ENCODE measurements at places on chromosomes 2 and 18.

DNA sequence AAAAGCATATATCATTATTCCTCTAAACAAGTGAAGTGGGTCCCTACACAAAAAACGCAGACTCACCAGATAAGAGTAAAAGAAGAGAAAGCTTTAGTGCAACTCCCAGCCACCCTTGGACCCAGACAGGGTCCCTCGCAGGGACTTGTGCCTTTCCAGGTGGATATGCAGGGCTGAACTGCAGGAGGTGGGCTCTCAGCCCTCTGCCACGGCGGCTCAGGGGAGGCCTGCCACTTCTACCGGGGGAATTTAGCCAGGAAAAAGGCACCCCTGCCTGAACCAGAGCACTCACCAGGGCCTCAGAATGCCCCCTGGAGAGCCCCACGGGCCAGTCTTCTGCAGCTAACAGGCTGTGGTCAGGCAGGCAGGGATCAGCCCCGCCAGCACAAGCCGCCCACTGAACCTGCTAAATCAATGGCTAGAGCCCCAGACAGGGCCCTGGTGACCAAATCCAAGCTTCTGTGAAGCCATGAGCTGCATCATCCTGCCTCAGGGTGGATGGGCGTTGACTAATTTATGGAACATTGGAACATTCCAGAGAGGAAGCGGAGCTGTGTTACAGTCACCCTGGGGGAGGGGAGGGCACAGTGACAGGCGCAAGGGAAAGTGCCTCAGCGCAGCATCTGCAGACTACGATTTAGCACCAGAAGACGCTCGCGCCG lies 209.3 kb downstream of the EIPR1 start:
- DNase-seq, result no peak

- no peak for DNase-seq
Measured at GRCh38 chr2:133063775-133064174, 393.8 kb upstream of the LYPD1 start.

- DNase-seq, result no peak
Measured at GRCh38 chr18:25516121-25516520, 164.2 kb upstream of the ZNF521 start.

- DNase-seq, result no peak
Measured at GRCh38 chr18:13239171-13239956, 20.8 kb downstream of the LDLRAD4 start.

- no peak for DNase-seq
Measured at GRCh38 chr2:239026711-239027361, 179.0 kb downstream of the TWIST2 start.

GRCh38 chr2:110854355-110855081 lies 122.1 kb downstream of the ACOXL start:
- DNase-seq, result no peak

- no peak for DNase-seq
Measured at GRCh38 chr18:79852561-79853302, 55.0 kb downstream of the KCNG2 start.

DNA sequence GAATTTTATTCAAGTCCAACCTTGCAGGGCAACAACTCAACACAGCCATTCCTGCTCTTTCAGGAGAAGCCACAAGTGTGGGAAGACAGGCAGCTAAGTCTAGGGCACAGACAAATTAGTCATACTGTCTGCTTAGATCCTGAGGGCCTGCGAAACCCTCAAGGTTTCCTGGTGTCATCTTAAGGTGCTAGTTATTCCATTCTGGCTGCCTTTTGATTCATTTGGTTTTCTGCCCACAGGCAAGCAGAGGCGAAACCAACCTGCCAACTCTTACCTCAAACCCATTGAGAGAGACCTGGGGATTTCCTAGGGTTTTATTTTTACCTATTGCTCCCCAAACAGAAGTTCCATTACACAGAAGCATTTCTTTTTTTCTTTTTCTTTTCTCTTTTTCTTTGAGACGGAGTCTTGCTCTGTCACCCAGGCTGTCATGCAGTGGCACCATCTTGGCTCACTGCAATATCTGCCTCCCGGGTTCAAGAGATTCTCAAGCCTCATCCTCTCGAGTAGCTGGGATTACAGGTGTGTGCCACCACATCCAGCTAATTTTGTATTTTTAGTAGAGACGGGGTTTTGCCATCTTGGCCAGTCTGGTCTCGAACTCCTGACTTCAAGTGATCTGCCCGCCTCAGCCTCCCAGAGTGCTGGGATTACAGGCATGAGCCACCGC lies 23.7 kb upstream of the SCYGR1 start:
- DNase-seq, result peak; percentile 73

DNA sequence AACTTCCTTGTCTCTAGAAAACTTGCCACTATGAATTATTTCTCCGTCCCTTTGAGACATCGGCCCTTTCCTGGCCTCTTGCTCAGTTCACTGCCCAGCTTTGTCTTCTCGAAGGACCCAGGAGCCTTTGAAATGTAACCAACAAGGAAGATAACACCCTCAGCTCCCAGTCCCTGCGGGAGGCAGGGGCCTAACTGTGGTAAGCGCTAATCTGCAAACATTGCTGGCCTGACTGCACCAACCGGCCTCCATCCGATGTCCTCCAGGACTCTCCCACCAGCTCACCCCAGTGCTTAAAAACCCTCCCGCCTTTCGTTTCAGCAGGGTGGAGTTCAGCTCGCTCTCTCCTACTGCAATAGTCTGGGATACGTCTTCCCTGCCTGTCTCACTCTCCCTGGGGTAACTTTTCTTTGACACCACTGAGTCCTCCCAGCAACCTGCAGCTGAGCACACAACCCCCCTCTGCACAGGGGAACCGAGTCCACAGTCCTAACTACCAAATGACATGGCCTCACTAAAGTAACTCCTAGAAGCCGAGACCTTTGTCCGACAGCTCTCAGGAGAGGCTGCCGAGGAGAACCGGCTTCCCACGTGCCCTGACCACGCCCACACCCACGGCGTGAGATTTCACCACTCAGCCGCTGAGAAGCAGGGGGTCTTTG lies 76.1 kb downstream of the MBP start:
- DNase-seq, result no peak

- DNase-seq, result no peak
Measured at GRCh38 chr2:151399981-151400380, 9.7 kb upstream of the RIF1 start.

DNA sequence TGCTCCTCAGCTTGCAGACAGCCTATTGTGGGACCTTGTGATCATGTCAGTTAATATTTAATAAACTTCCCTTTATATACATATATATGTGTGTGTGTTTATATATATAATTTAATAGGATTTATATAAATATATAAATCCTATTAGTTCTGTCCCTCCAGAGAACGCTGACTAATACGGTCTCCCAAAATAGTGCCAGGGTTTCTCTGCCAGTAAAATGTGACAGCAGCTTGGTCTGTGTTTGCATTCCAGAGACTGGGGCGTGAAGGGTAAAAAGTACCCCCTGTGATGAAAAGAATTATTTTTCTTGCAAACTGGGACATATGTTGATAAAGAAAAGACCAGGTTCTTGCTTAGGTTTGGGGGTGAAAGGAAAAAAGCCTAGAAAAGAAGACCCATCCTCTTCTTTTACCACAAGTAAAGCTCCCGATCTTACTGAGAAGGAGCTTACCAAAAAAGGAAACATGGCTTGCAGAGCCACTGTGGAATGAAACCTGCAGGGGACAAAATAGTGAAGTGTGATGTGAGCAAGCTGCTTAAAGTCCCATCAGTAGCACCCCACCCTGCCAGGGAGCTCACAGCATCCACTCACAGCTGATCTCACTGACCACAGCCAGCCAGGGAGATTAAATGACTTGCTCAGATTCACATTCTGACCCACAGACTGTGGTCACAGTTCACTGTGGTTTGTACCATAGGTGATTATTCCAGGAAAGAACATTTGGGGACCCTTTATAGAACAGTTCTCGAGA lies 110.9 kb upstream of the RMP24 start:
- no peak for DNase-seq

GRCh38 chr18:10949655-10950054 lies 199.7 kb downstream of the PIEZO2 start:
- DNase-seq, result no peak

GRCh38 chr2:216648105-216648504 lies 14.9 kb downstream of the IGFBP2 start:
- DNase-seq, result no peak

DNA sequence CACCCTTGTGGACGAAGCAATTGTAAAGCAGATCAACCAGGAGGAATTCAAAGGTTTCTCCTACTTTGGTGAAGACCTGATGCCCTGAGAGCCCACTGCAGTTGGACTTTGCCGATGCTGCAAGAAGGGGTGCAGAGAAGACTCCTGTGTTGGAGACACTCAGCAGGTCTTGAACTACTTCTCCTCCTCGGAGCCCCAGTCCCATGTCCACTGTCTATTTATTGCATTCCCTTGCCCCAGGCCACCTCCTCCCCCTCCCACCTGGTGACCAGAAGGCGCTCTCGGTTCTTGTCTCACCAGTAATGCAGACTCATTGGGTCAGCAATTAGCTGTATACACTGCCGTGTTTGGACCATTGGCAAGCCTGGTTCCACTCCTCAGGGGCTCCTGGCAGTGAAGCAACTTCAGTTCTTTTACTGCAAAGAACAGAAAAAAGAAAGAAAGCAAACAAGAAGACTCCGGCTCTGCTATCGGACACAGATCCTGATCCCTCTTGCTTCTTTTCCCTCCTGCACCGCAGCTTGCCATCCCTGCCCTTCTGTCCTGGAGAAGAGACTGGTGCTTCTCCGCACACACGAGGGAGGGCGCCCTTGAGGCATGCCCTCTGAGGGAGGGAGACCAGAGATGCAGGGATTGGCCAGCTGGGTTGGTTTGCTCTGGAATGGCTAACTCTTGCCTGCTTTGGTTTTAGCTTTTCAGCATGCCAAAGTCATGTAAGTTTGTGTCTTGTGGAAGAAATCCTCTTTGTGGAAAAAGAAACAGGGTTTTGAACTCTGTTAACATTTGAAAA lies 112.2 kb upstream of the EPAS1 start:
- DNase-seq, result no peak

GRCh38 chr2:223433461-223433860 lies 168.7 kb downstream of the SCG2 start:
- DNase-seq, result no peak

- no peak for DNase-seq
Measured at GRCh38 chr2:213187386-213187785, 36.0 kb upstream of the IKZF2 start.

GRCh38 chr2:169717691-169718063 lies 16.0 kb upstream of the KLHL23 start:
- no peak for DNase-seq

- no peak for DNase-seq
Measured at GRCh38 chr2:59572227-59572626, 981.2 kb downstream of the BCL11A start.

DNA sequence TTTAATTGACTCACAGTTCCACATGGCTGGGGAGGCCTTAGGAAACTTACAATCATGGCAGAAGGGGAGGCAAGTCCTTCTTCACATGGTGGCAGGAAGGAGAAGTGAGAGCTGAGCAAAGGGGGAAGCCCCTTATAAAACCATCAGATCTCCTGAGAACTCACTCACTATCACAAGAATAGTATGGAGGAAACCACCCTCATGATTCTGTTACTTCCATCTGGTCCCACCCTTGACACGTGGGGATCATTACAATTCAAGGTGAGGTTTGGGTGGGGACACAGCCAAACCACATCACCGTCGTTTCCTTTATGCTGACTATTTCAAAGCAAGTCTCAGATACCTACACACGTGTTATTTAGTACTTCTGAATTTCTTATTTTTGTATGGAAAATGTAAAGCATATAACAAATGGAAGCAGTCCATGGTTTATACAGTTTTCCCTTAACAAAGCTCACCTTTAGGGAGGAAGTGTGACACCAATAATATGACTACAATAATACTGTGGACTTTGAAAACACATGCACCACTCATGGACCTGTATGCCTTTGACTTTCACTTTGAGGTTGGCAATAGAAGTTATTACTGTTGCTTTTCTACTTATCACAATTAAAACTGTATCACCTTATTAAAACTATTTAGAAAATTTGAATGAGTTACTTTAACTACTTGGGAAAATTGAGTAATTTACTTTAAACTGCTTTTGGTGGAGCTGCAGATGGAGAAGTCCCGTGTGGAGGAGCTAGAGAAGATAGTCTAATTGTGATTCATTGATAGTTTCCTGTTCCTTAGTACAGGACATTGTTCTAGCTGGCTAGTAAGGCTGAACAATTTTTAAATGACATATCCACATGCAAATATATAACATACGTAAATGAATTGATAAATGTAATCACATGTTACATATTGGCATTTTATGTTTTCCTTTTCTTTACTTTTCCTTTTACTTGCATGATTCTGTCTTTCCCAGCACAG lies 37.3 kb downstream of the MTCL1 start:
- DNase-seq, result no peak

DNA sequence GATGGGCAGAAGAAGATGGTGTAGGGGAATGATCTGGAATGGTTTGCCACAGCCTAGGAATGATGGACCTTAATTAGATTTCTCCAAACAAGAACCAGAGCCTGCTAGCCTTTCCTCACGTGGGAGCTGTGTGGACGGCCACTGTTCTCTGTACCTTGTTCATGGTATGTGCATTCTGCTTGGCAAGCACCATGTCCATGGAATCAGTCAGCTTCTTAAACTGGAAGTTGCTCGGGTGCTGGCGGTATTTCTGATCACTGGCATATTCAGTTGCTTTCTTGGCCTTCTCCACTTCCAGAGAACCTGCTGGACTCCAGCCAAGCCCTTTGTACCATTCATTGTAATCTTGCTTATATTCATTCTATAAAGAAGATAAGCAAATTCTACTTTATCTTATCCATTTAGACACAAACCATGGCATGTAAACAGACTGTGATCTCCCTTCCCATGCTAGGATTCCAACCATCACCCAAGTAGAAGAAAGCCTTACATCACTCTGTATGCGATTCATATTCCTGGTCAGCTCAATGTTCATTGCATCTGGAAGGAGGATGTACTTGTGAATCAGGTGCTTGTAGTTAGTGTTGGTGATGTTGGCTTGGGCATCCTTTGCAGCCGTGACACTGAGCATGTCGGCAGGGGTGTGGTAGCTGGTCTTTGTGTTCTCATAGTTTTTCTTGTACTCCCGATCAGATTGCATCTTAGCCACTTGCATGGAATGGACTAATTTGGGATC lies 78.4 kb downstream of the NEB start:
- DNase-seq, result no peak

GRCh38 chr2:16091576-16092282 lies 151.4 kb downstream of the MYCN start:
- DNase-seq, result no peak

- DNase-seq, result no peak
Measured at GRCh38 chr2:197121756-197122385, 188.7 kb downstream of the ANKRD44 start.

DNA sequence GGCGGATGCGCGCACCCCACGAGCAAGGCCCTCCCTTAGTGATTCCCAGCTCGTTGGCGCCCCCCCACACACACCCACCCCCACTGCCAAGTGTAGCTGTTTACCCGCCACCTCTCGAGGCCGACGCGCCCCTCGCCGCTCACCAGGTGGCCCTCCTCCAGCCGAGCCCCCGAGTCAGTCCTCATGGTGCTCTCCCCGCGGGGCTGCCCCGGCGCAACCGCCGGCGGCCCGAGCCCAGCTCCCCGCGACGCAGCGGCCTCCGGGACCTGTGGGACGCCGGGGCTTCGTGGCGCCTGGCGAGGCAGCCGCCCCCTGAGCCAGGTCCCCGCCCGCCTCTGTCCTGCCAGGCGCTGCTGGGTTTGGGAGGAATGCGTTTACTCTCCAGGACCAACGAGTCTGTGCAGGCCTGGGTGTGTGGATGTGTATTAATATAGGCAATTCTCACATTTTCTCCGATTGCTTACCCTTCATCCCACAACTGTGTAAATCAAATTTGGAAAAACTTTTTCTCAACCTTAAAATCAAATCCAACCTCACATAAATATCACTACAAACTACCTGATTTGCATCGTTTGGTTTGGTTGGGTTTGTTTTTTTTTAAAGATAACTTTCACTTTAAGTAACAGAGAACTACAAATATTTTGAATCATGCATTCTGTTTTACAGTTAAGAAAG lies at the start of gene TMEM237:
Gene TMEM237 (minus strand): TSS at position 288 of the 675 bp plus-strand sequence. CDS start 103 bp downstream, at position 185.
- DNase-seq, result peak; percentile 17

Data from stimulated activated CD8-positive, alpha-beta memory T cell treated with anti-CD3 and anti-CD28 coated beads, Interleukin-7, amount 100 ng/mL, for 48 hours (primary cell).